ENCODE measurements at places on chromosomes 4 and X.

DNA sequence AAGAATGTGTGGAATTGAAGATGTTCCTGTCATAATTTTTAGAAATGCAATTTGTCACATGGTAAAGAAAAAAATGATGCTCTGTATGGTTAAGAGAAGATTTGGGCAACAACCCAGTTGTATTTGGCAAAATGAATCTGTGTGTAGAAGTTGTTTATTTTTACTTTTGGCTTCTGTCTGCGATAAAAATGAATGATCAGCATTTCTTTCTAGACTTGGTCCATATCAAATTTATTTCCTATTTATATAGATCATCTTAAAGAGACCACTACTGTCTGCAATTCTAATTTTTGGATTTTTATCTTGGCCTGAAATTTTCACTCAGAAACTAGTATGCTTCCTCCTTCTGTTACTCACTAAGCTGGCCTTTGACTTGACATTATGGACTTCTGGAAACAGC lies 396.9 kb downstream of the FAM47A start:
- DNase-seq, result no peak

DNA sequence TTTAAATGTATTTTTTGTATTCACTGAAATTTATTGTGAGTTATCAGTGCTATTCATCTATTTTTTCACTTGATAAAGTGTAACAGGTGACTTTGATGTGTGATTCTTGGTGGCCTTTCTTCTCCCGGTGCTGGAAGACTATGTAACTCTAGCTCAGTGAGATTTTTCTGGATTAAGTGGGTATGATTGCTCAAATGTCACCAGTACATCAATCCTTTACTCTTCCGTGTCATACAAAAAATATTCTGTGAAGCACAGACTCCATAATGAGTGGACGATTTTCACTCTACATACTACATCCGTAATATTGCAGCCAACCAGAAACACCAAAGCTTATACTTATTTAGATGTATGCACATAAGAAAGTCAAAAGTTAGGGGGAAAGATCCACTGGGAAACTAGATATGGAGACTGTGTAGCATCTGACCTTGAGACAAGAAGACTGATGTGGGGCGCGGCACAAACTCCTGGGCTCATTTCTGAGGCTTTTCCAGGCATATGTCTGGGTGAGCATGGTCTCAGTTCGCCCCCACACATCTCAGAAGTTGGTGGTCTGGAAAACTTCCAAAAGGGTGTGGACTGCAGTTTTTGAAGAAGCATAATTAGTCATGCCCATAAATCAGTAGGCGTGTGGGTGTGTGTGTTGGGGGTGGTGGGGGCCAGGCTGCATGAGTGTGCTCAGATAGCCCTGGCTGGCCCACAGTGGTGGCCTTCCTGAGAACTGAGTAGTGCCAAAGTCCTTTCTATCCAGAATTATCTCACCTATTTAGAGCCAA lies 53.9 kb upstream of the TENM3 start:
- DNase-seq, result no peak

DNA sequence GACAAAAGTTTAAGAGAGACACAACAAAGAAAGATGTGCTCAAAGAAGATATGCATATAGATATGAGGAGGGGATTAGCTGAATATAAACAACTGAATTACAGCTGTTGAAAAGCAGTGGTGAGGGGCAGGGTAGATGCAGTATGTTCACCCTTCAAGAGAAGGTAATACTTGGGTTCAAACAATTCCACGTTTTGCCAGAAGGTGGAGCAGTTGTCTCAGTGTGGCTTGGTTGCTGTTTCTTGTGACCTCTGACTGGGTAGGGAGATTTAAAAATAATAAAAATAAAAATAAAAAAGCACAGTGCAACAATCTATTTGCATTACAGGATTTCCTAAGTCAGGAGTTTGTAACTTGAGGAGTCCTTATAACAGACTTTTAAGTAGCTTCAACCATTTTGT lies 23.3 kb downstream of the PHOX2B start:
- no peak for DNase-seq

DNA sequence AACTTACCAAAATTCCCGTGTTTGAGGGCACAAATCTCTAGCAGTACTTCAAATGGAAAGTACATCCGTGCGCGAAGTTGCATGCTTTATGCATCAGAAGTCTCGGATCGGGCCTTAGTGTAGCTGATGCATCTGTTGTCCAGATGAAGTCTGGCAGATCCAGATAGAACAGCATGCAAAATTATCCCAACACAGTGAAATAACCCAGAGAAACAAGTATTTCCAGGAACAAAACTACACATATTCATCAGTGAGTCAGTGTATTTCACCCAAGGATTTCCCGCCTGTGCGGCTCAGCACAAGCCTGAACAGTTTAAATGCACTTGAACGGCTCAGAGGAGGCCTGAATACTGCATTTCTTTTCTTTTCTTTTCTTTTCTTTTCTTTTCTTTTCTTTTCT lies 27.4 kb upstream of the CLDN24 start:
- no peak for DNase-seq

- DNase-seq, result no peak
Measured at GRCh38 chrX:28901637-28902036, 314.4 kb downstream of the IL1RAPL1 start.

GRCh38 chr4:117447925-117448324 lies 362.5 kb upstream of the TRAM1L1 start:
- no peak for DNase-seq

DNA sequence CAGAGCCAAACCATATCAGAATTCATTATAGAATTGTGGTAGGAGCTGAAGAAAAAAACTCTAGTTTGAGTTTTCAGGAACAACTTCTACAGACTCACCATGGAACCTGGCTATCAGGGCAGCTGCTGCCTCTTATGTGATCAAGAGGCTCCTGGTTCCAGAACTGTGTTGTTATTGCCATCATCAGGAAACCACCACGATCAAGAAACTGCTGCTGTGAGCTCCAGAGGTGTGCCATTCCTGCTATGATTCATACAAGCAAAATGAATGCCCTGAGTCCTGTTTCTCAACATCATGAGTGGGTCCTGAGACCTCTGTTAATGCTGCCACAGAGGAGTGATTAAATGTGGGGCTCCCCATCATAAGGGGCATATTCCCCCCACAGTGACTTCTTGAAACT lies 43.7 kb downstream of the TASL start:
- DNase-seq, result no peak

DNA sequence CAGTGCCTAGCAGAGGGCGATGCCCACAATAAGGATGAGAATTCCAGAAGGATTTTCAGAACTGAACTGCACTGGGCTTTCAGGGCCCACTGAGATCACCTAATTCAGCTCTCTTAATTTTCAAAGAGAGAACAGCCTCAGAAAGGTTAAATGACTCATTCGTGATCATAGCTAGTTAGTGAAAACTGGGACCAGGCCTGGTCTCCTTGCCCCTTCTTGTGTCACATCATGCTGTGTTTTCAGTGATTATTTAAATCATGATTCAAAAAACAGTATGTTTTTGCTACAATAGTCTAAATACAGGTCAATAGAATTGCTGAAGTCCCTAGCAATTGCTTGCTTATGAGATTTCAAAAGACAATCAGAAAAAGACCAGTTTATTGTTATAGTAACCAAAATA lies 136.4 kb upstream of the PLAC1 start:
- no peak for DNase-seq

- DNase-seq, result no peak
Measured at GRCh38 chrX:119190091-119190681, 45.9 kb upstream of the PGRMC1 start.

GRCh38 chr4:113678641-113679040 lies 82.9 kb downstream of the CAMK2D start:
- no peak for DNase-seq

GRCh38 chrX:31060016-31060415 lies 11.8 kb downstream of the FTHL17 start:
- no peak for DNase-seq

DNA sequence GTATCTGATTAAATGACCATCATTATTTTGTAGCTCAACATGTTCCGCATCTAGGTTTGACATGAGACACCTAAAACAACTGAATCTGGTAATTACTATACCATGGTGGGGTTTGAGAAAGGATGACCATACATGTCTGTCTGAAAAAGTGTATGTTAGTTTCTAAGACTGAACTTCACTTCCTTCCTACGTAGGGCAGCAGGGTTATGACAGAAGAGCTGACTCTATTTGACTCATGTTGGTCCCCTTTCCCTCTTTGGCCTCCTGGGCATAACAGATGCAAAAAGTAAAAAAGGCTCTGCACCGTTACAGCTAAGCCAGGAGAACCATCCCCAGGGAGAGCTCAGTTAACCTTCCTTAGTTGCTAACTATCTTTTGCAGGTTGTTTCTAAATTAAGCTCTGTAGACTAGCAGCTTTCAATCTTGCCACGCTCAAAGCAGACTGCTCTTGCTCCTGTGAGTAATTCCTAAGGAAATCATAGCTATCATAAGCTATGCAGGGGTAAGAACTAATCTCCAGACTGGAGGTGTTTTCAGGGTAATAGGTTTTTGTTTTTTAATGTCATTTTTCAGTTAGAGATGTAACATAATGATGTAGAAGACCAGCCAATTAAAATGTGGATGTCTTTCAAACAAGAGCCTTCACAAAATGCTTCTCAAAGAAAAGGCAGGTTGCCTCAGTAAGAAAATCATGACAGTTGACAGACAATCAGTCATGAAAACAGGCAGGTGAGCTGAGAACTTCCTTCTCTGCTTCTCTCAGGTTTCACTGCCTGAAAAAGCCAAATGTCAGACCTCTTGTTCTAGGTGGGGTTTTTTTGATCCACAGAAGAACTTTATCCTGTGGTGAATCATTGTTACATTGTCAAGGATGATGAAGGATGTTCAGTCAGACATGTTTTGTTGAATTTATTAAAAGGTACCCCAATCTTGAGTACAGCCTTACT lies 66.9 kb upstream of the DAPP1 start:
- no peak for DNase-seq

DNA sequence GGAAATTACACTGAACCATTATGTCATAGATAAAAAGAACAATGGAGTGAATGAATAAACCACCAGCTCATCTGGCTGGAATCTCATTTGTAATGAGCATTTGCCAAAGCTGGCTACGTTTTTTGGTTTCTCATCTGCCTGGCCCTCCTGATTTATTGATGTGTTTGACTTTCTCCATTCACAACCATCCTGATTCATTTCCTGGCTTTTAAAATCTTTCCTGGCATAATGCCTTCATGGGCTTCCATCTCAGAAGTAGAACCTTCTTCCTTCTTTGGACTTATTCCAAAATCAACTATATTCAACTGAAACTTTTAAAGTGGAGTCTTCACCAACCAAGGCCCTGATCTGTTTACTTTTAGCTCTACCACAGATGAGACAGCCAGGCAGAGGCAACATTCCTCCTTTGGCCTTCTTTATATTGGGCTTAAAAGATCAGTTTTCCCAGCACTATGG lies 36.0 kb upstream of the ARSJ start:
- no peak for DNase-seq

- DNase-seq, result no peak
Measured at GRCh38 chr4:118398226-118399090, 45.7 kb upstream of the PRSS12 start.

DNA sequence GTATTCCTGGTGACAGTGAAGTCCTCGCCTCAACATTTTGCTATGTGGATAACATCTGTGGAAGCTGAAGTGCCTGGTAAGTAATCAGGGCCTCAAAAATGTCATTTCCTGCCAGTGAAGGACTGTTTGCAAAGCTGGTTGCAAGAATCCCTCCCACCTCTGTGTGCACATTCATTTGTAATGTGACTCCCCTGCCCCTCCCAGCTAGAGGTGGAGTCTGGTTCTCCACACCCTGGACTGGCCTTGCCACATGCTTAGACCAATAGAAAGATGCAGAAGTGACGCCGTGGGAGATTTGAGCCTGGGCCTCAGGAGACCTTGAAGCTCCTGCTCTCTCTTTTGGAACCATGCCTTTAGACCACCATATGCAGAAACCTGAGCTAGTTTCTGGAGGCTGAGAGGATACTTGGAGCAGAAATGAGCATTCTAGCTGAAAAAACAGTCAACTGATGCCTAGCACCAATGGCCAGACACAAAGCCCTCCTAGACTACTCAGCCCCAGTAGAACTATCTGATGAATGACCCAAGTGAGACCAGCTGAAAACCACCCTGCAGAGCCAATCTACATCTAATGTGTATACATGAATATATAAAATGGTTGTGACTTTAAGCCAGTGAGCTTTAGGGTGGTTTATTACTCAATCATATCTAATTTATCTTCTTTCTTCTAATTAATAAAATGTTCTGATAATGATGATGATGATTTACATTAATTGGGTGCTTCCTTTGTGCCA lies 47.8 kb upstream of the CRMP1 start:
- DNase-seq, result no peak

DNA sequence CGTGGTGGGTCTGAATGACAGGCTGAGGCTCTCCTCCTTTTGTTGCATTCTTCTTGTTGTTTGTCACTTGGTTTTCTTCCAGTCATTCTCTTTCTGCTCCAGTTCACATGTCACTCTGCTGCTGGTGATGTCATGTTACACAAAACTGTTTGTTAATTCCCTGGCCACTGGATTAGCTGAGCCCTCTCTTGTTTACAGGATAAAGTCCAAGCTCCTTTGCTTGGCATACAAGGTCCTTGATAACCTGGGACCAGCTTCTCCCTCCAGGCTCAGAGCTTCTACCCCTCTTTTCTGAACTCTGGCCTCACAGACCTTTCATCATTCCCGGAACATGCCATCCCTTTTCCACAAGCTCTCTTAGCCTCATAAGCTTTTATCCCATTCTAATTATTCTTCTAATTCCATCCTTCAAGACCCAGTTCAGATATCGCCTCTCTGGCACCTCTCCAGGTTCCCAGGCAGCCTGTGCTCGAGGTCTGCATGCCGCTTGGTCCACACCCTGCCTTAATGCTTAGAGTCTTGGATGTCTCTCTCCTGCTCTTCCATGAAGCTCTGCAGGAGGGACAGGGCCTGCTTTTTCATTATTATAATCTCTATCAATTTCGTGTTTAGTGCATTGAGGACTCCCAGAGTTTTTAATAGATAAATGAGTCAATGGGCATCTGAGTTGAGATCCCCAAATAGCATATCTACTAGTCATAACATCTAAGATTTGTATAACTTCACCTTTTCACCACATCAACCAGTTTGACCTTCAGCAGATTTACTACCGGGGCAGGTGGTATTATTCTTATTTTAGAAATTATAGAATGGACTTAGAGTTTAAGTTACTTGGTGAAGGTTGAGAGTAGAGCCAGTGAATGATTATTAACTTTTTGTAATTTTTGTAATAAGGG lies 98.7 kb downstream of the TMEM131L start:
- DNase-seq, result no peak
